ENCODE measurements at places on chromosomes 13 and 19. TPM values are rescaled to one million over a fixed set of nuclear protein-coding genes. Genes with fewer than 3 reads are reported as not detected.

DNA sequence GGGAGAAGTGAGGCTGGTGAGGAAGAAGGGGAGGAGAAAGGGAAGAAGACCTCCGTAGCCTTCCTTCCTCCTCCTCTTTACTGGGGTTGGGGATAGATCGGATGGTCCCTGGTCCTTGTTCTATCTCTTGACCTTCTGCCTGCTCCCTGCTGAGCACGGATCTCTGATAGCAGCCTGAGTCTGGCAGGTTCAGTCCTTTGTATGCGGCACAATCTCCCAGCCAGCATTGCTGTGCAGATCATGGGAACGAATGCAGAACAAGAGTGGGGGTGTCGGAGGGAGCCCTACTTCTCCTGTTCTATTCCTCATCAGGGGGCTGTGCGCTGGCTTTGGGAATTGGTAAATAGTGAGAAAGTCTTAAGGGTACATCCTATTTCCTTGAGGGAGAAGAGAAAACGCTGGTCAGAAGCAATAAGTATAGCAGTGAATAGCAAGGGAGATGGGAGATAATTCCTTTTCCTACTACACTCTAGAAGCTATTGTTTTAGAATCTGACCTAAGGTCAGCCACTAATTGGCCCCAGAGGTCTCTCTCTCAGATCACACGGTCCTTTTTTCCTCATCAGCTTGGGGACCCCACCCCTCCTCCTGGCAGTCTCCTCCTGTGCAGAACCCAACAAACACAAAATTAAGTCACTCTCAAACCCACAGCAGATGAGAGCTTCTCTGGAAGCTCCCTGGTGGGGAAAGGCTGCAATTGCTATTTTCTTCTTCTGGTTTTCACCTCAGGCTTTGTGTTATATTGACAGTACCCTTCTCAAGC is 41.0 kb downstream of the KL start:
- peak; percentile 58 for DNase-seq

- peak; percentile 91 for DNase-seq
These were observed 9.9 kb downstream of the RANBP3 start for GRCh38 chr19:5967994-5968430.

DNA sequence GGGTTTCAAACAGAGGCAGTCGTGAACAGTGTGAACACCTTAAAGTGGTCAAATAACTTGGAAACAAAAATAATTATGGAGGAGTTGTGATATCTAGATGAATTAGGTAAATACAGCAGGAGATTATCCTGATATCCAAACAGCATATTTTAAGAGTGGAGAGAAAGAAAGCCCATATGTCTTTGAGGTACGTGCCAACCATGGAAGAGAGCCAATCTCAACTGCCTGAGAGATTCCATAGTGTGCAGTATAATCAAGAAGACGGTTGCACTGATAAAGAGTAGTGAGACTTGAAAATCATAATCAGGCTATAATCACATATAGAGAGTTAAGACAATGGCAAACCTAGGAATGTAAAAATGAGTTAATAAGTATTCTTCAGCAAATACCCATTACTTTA is 472.8 kb upstream of the SLITRK5 start:
- DNase-seq: no peak

DNA sequence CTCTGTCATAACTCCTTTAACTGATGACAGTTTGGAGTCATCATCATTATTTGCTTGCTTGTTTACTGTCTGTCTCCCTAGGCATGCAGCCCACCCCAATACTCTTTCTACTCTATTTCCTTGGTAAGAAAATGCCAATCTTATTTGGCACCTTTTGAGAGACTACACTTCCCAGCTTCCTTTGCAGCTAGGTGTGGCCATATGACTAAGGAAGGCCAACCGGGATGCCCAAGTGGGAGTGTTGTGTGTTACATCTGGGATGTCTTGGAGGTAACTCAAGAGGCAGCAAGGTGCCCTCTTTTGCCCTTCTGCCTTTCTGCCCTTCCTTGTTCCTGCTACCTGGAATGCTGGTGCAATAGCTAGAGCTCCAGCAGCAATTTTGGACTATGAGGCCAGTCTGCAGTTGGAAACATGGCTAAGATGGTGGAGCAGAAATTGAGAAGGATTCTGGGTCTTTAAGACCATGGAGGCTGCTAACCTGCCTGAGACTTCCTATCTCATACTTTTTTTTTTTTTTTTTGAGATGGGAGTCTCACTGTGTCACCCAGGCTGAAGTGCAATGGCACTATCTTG is 27.5 kb downstream of the C19orf81 start:
- DNase-seq: peak; percentile 57

GRCh38 chr13:82847595-82847994 is 1034.7 kb downstream of the SLITRK1 start:
- peak; percentile 29 for DNase-seq

DNA sequence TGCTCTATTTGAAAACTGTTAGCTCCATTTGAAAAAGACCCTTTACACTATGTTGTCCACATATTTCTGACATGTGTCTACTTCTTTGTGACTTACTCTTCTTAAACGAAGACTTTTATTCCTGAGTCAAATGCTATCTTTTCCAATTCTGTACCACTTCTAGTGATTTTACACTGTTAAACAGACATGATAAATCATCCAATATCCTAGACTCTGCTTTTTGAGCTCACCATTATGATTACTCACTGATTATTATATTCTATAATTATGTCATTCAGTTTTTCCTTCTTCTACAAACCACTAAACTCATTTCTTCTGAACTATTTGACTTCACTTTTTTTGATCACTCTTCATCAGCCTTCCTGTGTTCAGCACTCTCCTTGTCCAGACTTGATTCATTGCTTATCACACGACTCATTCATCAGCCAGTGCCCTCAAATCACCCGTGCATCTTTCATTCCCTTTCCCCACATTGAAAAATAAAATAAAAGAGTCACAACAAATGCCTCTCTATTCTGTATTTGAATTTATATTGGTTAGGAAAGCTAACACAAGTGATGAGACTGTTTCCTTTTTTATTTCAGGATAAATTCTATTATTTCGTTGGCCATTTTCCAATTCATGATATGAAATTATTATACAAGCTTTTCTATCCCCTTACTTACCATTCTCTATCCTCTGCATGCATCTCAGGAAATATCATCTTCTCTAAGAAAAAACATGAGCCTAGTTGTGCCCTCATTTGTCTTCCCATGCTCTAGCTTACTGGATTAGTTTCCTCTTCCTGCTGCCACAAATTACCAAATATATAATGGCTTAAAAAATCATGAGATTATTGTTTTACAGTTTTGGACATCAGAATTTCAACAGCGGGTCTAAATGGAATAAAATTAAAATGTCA is 1482.1 kb upstream of the MIR17HG start:
- DNase-seq: no peak

DNA sequence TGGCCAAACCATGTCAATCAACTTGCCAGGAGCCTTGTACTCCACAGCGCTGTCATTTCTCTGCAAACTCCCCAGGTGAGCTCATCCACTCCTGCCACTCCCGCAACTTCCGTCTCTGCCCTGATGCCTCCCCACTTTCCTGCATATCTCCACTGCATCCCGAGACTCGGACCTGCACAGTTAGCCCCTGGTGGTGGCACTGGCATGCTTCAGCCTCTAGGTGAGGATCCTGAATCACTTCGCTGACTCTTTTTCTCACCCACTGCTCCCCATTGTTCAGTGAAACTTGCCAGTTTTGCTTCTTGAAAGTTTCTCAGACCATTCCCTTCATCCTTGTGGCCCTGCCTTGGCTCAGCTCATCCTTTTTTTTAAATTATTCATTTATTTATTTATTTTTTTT is 3.4 kb upstream of the CTU1 start:
- DNase-seq: peak; percentile 68

DNA sequence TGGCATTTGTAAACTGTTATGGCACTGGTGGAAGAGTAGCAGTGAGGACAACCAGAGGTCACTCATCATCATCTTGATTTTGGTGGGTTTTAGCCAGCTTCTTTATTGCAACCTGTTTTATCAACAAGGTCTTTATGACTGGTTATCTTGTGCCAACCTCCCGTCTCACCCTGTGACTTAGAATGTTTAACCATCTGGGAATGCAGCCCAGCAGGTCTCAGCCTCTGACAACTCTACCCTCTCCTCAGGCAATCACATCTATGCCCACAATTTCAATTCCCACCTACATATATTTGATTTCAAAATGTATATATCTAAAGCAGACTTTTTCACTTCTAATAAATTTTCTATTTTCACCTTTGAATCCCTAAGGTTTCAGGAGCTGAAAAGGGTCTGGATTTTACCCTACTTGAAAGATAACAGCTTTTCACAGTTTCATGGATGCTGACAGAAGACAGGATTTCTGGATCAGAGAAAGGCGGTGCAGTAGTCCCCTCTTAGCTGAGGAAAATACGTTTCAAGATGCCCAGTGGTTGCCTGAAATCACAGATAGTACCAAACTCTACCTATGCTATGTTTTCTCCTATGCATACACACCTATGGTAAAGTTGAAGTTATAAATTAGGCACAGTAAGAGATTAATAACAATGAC is 1171.8 kb downstream of the DIAPH3 start:
- DNase-seq: no peak

GRCh38 chr13:110341445-110342244 is 34.6 kb downstream of the COL4A2 start:
- no peak for DNase-seq

GRCh38 chr13:42418184-42418583 is 146.2 kb downstream of the AKAP11 start:
- DNase-seq: no peak

DNA sequence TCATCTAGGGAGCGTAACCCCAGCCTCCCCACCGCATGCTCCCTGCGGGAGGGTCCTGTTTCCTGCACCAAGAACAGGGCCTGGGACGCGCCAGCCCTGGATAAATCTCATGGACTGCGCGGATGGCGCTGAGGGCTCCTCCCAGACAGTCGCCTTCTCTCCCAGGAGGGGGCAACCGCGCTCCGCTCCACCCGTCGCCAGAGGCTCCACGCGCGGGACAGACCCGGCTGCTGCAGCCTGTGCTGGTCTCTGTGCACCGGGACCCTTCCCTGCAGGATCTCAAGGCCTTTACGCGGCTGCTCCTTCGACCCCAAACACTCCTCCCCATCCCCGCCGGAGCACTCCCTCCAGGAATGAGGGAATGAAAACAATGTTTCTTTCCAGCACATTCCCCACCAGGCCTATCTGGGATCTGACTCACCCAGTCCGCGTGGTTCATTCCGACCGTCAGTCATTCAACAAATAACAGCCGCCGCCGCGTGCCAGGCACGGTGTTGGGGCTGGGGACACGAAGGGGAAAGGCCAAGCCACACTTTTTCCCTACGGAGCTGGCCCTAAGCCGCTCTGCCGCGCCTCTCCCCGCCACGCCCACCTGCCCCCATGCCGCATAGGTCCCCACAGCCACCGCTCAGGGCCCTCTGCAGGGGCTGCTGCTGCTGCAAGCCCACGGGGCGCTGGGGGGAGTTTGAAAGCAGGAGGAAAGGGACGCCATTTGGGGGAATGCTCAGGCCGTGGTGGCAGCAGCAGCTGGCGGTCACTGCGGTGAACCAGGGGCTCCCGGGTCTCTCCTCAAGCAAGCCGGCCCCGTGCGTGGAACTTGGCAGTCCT is 6.0 kb downstream of the PNMA8B start:
- DNase-seq: peak; percentile 71

DNA sequence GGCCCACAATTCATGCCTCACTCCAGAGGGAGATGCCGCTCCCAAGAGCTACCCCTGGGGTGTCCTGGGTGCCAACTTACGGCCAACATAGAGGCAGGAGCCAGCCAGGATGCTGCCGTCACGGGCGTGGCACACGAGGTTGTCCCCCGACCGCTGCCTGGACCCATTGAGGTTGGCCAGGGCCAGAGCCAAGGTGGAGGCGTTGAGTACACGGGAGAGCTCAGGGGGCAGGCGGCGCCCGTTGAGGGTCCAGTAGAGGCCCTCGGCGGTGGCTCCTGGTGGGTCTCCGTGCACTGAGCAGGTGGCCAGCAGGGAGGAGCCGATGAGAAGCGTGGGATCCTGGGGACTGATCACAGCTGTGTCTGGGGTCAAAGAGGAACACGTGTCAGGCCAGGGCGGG is 7.1 kb downstream of the CRLF1 start:
- no peak for DNase-seq

GRCh38 chr19:10233946-10234345 is 2.8 kb upstream of the S1PR2 start:
- DNase-seq: no peak

- DNase-seq: no peak
These were observed 48.3 kb downstream of the ELF1 start for GRCh38 chr13:40970803-40971202.

GRCh38 chr19:34766386-34766785 is 6.6 kb downstream of the ZNF599 start:
- no peak for DNase-seq

DNA sequence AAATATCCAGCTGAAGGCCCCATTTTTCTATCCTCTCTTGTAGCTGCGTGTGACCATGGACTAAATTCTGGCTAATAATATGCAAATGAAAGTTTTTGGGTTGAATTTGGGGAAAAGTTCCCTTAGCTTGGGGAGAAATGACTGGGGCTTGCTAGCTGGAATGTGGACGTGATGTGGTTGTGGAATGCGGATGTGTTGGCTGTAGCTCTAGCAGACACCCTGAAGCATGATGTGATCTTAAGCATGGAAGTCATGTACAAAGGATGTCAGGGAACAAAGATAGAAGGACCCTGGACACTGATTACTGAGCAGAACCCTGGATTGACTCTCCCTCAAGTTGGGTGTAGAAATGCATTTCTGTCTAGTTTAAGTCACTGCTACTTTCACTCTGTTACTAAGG is 25.4 kb upstream of the SCEL start:
- no peak for DNase-seq

GRCh38 chr13:59461411-59461810 is 702.3 kb downstream of the DIAPH3 start:
- DNase-seq: no peak

GRCh38 chr19:2089001-2089711 is 7.0 kb downstream of the MOB3A start:
- DNase-seq: no peak

GRCh38 chr13:49220036-49220855 is at the start of gene MLNR:
Gene MLNR (plus strand): TSS chr13:49220338. CDS start chr13:49220338, 0 bp downstream.
- peak; percentile 76 for DNase-seq

GRCh38 chr13:32147976-32148375 is 116.4 kb downstream of the FRY start:
- DNase-seq: no peak

The KCNC3 gene
- total RNA-seq: 3.4 TPM

The ATP4A gene
- total RNA-seq: 0.63 TPM

The MAMSTR gene
- 1.9 TPM for total RNA-seq

The ANKRD24 gene
- total RNA-seq: 18.0 TPM

The PLIN5 gene
- total RNA-seq: 3.5 TPM

The ARHGAP33 gene
- 17.7 TPM for total RNA-seq

The TDRD12 gene
- total RNA-seq: 2.8 TPM

The RFPL4A gene
- total RNA-seq: not detected

The KLK4 gene
- 0.76 TPM for total RNA-seq

The PBX4 gene
- 1.5 TPM for total RNA-seq

The MYH14 gene
- 25.5 TPM for total RNA-seq

The KL gene
- not detected for total RNA-seq

The MISP3 gene
- 1.9 TPM for total RNA-seq

The MAST1 gene
- total RNA-seq: 19.9 TPM

Measured in GM23338 (cell line).